ENCODE measurements at places on chromosomes 2 and 18.

GRCh38 chr18:32454593-32454992 is 16.1 kb downstream of the GAREM1 start:
- DNase-seq, result peak; percentile 66

GRCh38 chr2:231541645-231542044 is 11.4 kb upstream of the NMUR1 start:
- no peak for DNase-seq

DNA sequence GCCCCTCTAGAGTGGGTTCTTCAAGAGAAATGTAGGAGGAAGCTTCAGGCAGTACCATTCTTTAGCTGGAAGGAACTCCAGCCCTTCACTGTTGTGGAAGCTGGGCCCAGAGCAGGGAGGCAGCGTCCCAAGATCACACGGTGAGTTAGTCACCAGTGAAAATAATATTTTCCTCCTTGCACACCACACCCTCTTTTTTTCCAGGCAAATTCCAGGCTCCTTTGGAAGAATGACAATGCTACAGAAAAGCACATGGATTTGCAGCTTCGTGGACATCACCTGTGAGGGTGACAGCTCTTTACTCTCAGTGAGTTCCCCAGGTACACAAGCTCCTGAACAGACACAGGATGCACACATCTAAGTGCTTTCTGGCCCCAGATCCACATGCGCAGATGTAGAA is 157.1 kb downstream of the COL6A3 start:
- DNase-seq, result peak; percentile 85

- DNase-seq, result no peak
Observed at GRCh38 chr2:190110131-190110530, 47.6 kb upstream of the MSTN start.

- no peak for DNase-seq
Observed at GRCh38 chr2:68857202-68857845, 13.9 kb downstream of the BMP10 start.

DNA sequence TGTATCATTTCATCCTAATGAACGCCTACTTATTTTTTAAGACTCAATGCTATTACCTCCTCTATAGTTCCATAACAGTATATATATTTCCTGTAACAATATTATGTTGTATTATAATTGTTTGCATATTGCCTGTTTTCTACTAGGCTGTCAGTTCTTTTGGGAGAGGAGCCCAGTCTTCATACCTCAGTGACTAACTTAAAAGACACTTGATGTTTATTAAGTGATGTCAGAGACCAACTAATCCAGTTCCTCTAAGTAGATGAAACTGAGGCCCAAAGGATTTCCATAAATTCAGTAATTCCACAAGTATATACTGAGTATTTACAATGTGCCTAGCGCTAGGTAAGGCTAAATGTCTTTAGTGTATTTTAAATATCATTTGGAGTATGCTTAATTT is 48.9 kb upstream of the AAK1 start:
- DNase-seq, result peak; percentile 67

- DNase-seq, result no peak
Observed at GRCh38 chr2:121570036-121570666, 39.5 kb downstream of the RNU4ATAC start.

GRCh38 chr2:203431391-203432185 is 103.4 kb downstream of the ABI2 start:
- DNase-seq, result no peak

- DNase-seq, result peak; percentile 16
Observed at GRCh38 chr2:188808947-188809355, 165.2 kb upstream of the COL3A1 start.

DNA sequence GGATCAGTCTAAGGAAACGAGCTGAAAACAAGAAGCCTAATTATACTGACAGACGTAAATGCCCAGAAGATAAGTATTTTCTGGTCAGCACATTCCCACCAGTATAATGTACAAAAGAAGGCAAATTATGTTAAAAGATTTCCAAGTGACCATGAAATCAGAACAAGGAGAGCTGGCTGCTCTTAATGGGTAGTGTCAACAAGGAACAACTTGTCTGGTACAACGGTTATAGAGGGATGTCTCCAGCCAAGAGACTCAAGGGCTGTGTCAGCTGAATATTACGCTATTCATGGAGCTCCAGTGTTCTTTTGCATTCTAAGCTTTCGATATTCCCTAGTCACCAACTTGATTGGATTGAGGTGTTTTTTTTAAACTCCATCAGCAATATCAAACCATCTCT is 8.6 kb upstream of the L3MBTL4 start:
- no peak for DNase-seq

- peak; percentile 20 for DNase-seq
Observed at GRCh38 chr2:214103276-214104001, 307.4 kb upstream of the VWC2L start.

- DNase-seq, result peak; percentile 68
Observed at GRCh38 chr2:46309052-46309953, 12.1 kb downstream of the EPAS1 start.

GRCh38 chr2:135311268-135311667 is 219.8 kb downstream of the ZRANB3 start:
- no peak for DNase-seq

- no peak for DNase-seq
Observed at GRCh38 chr2:238908960-238909951, 61.4 kb downstream of the TWIST2 start.

GRCh38 chr2:45992021-45992740 is 305.0 kb upstream of the EPAS1 start:
- DNase-seq, result peak; percentile 47

DNA sequence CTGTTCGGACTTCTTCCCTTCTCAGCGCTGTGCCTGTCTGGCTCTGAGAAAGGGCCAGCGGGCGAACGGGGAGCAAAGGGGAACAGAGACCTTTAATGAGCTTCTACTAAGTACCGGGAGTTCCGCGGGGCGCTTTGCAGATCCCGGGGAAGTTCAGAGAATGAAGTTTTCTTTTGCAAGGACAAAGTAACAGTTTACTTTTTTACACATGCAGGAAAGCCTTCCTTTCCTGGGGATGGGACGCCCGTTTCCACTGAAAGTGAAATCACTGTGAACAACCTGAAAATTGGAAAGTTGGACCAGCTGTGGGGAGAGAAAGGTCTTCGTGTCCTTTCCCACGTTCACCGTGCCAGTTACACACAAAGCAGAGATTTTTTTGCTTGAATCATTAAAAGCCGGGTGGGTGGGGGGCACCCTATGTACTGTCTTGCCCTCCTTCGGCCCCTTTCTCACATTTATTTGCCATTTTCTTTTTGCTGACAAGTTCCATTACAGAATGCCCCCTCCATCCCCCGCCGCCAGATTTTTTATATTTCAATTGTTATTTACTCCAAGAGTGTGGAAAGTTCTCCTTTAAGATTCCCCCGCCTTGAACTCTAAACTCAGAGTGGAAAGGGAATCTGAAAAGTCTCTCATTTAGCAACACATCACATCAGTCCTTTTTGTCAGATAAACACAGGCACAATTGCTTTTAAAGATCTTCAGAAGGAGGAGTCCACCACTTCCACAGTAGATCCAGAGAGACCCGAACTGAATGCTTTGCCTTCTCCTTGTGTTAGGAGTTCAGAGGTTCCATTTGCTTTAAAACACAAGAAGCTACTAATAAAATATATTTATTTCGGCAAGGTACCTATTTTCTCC is 1.1 kb upstream of the FN1 start:
- no peak for DNase-seq

- DNase-seq, result peak; percentile 40
Observed at GRCh38 chr18:33755931-33756560, 178.0 kb downstream of the ASXL3 start.

DNA sequence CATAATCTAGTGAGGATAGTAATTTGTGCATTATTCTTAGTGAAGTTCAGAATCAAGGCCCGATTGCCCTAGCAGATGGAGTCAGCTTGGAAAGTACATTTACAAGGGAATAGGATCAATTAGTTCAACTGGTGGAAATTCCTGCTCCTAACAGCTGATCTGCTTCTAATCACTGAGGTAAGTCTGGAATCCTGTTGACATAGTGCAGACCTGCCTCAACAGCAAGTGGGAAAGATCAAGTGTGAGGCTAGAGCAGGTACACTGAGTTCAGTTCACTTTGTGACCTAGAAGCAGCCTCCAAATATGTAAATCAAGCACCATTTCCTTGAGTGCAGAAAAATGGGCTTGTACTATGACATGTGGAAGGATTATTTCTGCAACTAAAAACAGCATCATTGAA is 111.2 kb upstream of the NOSTRIN start:
- no peak for DNase-seq

- DNase-seq, result no peak
Observed at GRCh38 chr2:215825707-215826106, 187.6 kb downstream of the MREG start.

DNA sequence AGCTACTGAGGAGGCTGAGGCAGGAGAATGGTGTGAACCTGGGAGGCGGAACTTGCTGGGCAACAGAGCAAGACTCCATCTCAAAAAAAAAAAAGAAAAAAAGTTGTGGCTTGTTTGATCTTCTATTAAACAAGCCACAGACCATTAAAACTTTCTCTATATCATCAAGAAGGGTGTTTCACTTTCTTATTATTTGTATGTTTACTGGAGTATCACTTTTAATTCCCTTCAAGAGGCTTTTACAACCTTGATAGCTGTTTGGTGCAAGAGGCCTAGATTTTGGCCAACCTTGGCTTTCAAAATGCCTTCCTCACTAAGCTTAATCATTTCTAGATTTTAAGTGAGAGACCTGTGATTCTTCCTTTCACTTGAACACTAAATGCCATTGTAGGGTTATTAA is 339.1 kb downstream of the TSN start:
- no peak for DNase-seq

DNA sequence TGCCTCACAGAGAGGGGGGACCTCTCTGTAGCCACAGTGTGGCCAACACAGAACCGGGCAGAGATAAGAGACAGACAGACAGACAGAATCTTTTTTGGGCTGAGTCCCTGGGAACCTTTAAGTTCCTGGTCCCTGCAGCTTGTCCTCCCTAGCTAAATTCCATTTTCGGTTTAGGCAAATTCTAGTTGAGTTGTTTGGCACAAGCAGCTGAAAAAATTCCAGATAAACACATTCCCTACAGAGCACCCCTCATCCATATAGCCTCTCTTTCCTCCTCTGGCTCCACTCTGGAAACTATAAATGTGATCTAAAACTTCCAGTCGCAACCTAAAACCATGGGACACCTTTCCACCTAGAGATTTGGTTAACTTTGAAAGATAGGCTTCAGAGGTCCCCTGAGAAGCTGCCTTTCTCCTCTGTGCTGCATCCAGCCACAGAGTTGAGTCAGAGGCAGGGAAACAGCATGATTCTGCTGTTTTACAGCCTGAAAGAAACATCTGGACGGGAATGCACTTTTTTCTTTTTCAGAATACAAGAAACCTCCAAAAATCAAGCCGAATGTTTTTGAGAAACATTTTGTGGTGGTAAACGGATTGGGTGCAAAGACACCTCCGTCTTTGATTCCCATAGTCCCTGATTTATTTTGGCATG is 30.9 kb downstream of the SLC4A3 start:
- DNase-seq, result peak; percentile 52

GRCh38 chr2:1940679-1941078 is 196.4 kb upstream of the PXDN start:
- DNase-seq, result no peak

DNA sequence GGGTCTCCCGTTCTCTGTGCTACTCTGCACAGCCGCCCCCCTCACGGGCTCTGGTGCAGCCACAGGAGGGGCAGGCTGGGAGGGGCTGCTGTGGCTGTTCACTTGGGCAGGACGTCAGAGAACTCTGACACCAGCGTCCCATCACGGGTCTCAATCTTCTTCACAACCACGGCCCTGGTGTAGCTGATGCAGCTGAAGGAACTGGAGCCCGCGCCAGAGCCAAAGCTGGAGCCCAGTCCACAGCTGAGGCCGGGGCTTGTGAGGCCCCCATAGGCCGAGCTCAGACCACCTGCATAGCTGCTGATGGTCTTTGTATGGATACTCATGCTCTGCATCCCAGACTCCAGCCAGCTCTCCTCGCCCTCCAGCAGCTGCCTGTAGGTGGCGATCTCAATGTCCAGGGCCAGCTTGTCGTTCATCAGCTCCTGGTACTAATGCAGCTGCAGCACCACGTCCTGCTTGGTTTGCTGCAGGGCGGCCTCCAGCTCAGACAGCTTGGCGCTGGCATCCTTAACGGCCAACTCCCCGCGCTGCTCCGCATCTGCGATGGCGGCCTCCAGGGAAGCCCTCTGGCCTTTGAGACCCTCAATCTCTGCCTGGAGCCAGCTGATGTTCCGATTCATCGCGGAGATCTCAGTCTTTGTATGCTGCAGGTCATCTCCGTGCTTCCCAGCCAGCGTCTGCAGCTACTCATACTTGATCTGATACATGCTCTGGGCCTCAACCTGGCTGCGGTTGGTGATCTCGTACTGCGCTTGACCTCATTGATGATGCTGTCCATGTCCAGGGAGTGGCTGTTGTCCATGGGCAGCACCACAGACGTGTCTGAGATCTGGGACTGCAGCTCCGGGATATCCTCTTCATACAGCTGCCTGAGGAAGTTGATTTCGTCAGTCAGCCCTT is 7.4 kb upstream of the DUSP19 start:
- peak; percentile 14 for DNase-seq

GRCh38 chr2:83817511-83817910 is 641.6 kb downstream of the SUCLG1 start:
- no peak for DNase-seq

DNA sequence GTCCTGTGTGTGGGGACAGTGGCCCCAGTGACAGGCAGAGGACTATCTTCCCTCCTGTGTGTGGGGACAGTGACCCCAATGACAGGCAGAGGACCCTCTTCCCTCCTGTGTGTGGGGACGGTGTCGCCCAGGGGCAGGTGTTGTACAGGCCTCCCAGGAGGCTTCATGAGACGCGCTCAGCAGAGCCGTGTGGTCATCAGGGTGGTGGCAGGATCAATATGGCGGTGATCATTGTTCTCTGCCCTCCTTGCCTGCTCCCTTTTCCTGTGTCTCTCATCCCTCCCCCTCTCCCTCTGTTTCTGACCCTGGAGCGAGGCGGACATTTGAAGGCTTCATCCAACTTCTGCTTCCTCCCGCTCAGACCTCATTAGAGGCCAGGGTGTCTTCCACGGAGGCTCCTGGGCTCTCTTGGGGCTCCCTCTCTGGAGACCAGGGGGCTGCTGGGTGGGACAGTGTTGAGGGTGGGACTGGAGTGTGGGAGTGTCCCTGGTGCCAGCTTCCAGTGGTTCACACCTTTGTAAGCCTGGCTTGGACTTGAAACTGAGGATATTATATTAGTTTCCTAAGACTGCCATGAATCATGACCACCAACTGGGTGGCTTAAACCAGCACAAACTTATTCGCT is 59.5 kb downstream of the ACKR3 start:
- DNase-seq, result no peak

DNA sequence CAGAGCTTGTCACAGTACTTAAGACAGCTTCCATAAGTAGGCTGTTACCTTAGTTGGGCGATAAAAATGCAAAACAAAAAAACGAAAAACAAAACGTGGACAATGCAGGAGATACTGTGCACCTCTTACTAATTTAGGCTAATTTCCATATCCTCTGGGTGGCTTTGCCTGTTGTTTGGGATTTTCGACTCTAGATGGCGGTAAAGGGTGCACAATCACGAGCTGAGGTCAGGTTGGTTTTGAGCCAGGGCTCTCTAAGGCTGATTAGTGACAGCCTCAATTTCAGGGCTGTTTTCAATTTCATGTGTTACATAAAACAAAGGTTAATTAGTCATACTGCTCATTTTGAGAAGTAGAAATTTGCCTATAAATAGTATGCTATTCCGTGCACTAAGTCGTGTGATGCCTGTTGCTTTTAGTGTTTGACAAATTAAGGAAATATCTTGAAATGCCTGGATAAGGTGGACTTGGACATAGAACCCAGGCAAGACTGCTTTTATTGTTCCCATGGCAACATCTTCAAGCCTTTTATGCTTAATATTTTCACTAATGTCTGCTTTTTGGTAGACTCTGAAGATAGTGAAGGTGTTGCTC is 493.1 kb downstream of the SOCS6 start:
- DNase-seq, result peak; percentile 4
